Memory B cell (primary cell): ENCODE measurements at places on chromosomes 3 and 15.

DNA sequence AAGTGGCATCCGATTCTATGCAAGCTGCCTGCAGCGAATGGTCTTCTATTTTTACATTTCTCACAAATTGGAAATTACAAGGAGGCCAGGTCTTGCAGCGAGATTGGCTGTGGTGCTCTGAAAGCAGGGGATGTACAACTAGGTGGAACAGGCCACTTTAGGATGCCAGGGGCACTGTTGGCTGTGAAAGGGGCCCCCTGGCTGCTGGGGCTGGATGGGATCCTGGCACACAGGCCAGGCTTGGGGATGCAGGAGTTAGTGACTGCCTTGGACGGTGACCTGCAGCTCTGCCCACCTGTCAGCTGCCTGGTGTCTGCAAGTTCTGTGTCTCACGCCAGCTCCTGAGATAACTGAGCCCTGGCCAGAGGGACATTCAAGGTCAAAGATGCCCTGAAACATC lies 4.6 kb downstream of the SLC6A1 start:
- DNase-seq = no peak
- H3K36me3 ChIP-seq = no peaks in the 10 kb centered on the region
- H3K4me1 ChIP-seq = peaks cover under 1% of the 10 kb centered on the region
- peaks cover 19% of the 10 kb centered on the region for H3K27me3 ChIP-seq
- H3K4me3 ChIP-seq = no peak overlapping the region

DNA sequence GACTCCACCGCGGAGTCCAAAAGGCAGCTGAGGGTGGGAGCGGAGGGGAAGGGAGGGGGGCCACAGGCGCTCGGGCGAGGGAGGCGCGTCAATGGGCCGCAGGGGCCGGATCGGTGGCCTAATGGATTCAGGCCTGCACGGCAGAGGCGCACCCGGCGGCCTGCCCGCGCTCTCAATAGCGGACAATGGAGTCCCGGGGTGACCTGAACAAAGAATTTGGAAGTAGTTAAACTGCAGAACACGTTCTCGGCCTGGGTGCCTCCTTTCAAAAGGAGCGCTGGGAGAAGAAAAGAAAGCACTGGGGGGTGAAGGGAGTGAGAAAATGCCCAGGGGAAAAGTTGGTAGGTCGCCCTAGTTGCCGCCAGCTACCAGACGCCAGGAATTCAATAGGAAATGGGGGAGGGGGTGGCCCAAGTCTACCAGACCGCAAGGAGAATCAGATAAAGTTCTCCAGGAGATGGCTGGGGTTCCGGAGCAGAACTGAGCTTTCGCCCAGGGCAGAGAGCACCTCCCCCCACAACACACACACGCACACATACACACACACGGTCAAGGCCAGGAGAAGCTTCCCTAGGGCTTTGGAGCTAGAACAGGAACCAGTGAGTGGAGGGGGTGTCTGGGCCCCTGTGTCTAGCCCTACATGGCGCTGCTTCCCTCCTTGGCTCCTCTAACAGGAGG lies 25.8 kb upstream of the POLG start:
- H3K27ac ChIP-seq = no peak overlapping the region
- H3K4me1 ChIP-seq = peaks cover 6% of the 10 kb centered on the region
- DNase-seq = no peak

- peak within 1 kb of the TSS; percentile 83 for H3K4me3 ChIP-seq
- DNase-seq = no peak
- peaks cover 8% of the 10 kb centered on the region for H3K27me3 ChIP-seq
- no peaks in the 10 kb centered on the region for H3K36me3 ChIP-seq
These were observed at the start of gene HAPLN3 for GRCh38 chr15:88894819-88895767. HAPLN3 (minus strand) TSS chr15:88895544; CDS start chr15:88887298, 8,246 bp downstream.

GRCh38 chr3:23262766-23263165 lies 59.6 kb downstream of the UBE2E2 start:
- no peak for DNase-seq
- H3K4me3 ChIP-seq = no peak overlapping the region
- peaks cover 12% of the 10 kb centered on the region for H3K36me3 ChIP-seq
- no peaks in the 10 kb centered on the region for H3K27me3 ChIP-seq
- H3K27ac ChIP-seq = no peak overlapping the region

GRCh38 chr3:126747768-126748167 lies 43.7 kb downstream of the CHCHD6 start:
- no peak for DNase-seq
- H3K4me1 ChIP-seq = peaks cover 4% of the 10 kb centered on the region
- no peaks in the 10 kb centered on the region for H3K27me3 ChIP-seq
- no peak overlapping the region for H3K4me3 ChIP-seq

GRCh38 chr3:8303466-8303865 lies 198.2 kb upstream of the LMCD1 start:
- peaks cover 3% of the 10 kb centered on the region for H3K27me3 ChIP-seq
- peaks cover 3% of the 10 kb centered on the region for H3K36me3 ChIP-seq
- no peak for DNase-seq
- H3K4me3 ChIP-seq = no peak overlapping the region
- H3K4me1 ChIP-seq = no peaks in the 10 kb centered on the region
- H3K27ac ChIP-seq = no peak overlapping the region

- H3K27me3 ChIP-seq = no peaks in the 10 kb centered on the region
- DNase-seq = no peak
- H3K4me1 ChIP-seq = peaks cover 6% of the 10 kb centered on the region
- H3K36me3 ChIP-seq = no peaks in the 10 kb centered on the region
These were observed 27.1 kb upstream of the SKIL start for GRCh38 chr3:170330366-170330765.

GRCh38 chr3:190036631-190037030 lies 84.1 kb downstream of the P3H2 start:
- H3K4me1 ChIP-seq = no peaks in the 10 kb centered on the region
- no peak for DNase-seq
- H3K4me3 ChIP-seq = no peak overlapping the region
- H3K27ac ChIP-seq = no peak overlapping the region
- no peaks in the 10 kb centered on the region for H3K36me3 ChIP-seq
- no peaks in the 10 kb centered on the region for H3K27me3 ChIP-seq

- no peaks in the 10 kb centered on the region for H3K36me3 ChIP-seq
- peaks cover 4% of the 10 kb centered on the region for H3K4me1 ChIP-seq
- H3K27me3 ChIP-seq = peaks cover 22% of the 10 kb centered on the region
- no peak overlapping the region for H3K27ac ChIP-seq
These were observed 54.4 kb upstream of the SLC6A11 start for GRCh38 chr3:10761583-10761982.

GRCh38 chr3:183449391-183449790 lies 21.0 kb upstream of the MCF2L2 start:
- no peak overlapping the region for H3K4me3 ChIP-seq
- peaks cover 16% of the 10 kb centered on the region for H3K4me1 ChIP-seq
- H3K36me3 ChIP-seq = peaks cover 5% of the 10 kb centered on the region
- no peak overlapping the region for H3K27ac ChIP-seq
- no peak for DNase-seq

- peaks cover 7% of the 10 kb centered on the region for H3K27me3 ChIP-seq
- DNase-seq = no peak
- H3K27ac ChIP-seq = no peak overlapping the region
- no peaks in the 10 kb centered on the region for H3K36me3 ChIP-seq
- no peak overlapping the region for H3K4me3 ChIP-seq
These were observed 42.3 kb upstream of the RAB6B start for GRCh38 chr3:133937756-133938601.

DNA sequence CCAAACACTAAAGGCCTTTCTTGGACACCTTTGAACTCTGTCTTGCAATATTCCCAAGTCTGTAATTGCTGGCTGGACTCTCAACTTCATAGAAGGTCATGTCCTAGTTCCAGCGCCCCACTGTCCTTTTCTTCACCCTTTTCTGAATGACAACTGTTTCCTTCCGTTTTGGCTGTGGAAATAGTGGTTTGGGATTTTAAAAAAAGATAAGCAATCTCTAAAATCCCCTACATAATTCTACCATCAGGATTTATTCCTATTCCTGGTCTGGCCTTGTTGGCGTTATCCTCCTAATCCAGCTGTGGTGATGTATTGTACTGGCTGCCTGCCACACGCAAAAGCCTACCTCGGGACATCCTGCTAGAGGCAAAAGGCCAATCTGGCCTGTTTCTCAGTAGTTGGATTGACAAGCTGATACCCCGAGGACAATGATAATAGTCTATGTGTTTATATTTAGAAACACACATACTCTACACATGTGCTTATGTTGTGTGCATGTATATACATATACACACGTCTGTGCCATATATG lies 440.3 kb upstream of the DPH6 start:
- no peak overlapping the region for H3K4me3 ChIP-seq
- H3K27me3 ChIP-seq = peaks cover 2% of the 10 kb centered on the region

GRCh38 chr3:56260262-56260661 lies 208.0 kb downstream of the ERC2 start:
- H3K27ac ChIP-seq = no peak overlapping the region
- peaks cover 8% of the 10 kb centered on the region for H3K27me3 ChIP-seq
- no peak overlapping the region for H3K4me3 ChIP-seq
- no peak for DNase-seq
- no peaks in the 10 kb centered on the region for H3K36me3 ChIP-seq

- DNase-seq = no peak
- H3K4me1 ChIP-seq = no peaks in the 10 kb centered on the region
- no peak overlapping the region for H3K4me3 ChIP-seq
- H3K27me3 ChIP-seq = no peaks in the 10 kb centered on the region
- H3K27ac ChIP-seq = no peak overlapping the region
These were observed 8.0 kb downstream of the CLDN16 start for GRCh38 chr3:190396001-190396400.

GRCh38 chr3:126128504-126129397 lies 44.8 kb upstream of the SLC41A3 start:
- peaks cover 3% of the 10 kb centered on the region for H3K27me3 ChIP-seq
- no peaks in the 10 kb centered on the region for H3K4me1 ChIP-seq
- H3K36me3 ChIP-seq = no peaks in the 10 kb centered on the region
- H3K4me3 ChIP-seq = no peak overlapping the region
- H3K27ac ChIP-seq = no peak overlapping the region

GRCh38 chr3:27095553-27096222 lies 273.5 kb downstream of the NEK10 start:
- H3K27me3 ChIP-seq = peaks cover 5% of the 10 kb centered on the region
- no peak overlapping the region for H3K27ac ChIP-seq
- no peak for DNase-seq
- H3K36me3 ChIP-seq = no peaks in the 10 kb centered on the region
- H3K4me1 ChIP-seq = peaks cover 3% of the 10 kb centered on the region

- H3K4me1 ChIP-seq = peaks cover 59% of the 10 kb centered on the region
- peak within 1 kb of the TSS; percentile 94 for H3K4me3 ChIP-seq
- H3K27me3 ChIP-seq = no peaks in the 10 kb centered on the region
- peak within 1 kb of the TSS; percentile 93 for H3K27ac ChIP-seq
- peak; percentile 47 for DNase-seq
- peaks cover 21% of the 10 kb centered on the region for H3K36me3 ChIP-seq
These were observed at the start of the genes DTX3L and PARP9 for GRCh38 chr3:122564155-122564912. DTX3L (plus strand) TSS chr3:122564338; CDS start chr3:122564427, 89 bp downstream. PARP9 (minus strand) TSS chr3:122564300; CDS start chr3:122559620, 4,680 bp downstream.

DNA sequence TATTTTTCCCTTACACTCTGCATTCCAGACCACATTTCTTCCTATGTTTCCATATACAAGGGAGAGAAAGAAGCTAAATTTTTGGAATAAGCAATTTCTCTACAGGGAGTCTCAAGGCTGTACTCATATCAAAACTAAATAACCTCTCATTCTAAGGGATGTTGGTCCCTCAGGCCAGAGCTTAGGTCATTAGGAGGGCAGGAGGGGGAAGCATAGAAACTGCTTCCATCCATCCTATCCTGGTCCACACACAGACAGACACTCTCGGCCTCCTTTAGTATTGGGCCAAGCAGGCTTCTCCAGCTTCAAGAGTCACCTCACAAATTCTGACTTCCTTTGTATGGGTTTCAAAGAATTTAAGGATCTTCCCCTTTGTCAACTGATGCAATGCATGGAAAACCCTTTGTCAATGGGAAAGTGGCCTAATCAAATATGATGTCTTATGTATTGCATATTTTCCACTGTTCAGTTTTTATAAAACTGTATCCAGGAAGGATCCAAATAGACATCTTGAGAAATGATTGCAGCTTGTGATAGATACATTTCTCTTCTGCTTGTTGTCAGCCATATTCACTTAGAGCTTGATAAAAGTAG lies 140.7 kb upstream of the RARB start:
- no peak for DNase-seq
- no peak overlapping the region for H3K27ac ChIP-seq
- no peaks in the 10 kb centered on the region for H3K4me1 ChIP-seq
- no peaks in the 10 kb centered on the region for H3K36me3 ChIP-seq
- H3K27me3 ChIP-seq = no peaks in the 10 kb centered on the region
- no peak overlapping the region for H3K4me3 ChIP-seq

DNA sequence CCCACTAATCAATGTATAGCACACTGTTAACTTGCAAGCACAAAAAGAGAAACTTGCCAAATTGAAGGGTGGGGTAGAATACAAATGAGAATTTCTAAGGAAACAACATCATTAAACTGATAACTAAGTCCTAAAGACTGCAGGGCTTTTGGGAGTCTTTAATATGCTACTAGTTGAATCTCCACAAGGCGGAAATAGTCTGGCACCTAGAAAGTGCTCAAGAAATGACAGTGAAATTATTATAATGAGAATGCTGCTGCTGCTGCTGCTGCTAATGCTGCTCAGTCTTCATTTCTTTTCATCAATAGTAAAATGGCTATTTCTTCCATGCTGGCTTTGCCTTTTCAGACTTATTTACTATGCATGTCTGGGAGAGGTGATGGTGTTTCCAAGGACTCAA lies 91.8 kb downstream of the BTD start:
- H3K36me3 ChIP-seq = peaks cover 27% of the 10 kb centered on the region
- no peaks in the 10 kb centered on the region for H3K27me3 ChIP-seq
- H3K27ac ChIP-seq = no peak overlapping the region
- peaks cover under 1% of the 10 kb centered on the region for H3K4me1 ChIP-seq

DNA sequence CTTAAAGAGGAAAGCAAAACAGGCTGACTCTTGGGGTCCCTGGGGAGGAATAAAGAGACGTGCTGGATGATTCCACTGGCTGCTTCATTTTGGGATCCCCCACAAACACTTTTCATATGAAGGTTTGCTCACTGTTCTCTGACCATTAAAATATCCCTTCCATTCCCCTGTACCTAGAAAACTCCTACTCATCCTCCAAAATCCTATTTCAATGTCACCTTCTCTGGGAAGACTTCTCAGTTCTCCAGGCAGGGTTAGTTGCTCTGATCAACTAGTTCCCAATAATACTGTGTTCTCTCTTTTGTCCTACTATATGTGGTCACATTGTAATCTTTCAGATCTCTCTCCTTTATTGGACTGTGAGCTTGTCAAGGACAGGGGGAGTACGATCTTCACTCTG lies 19.0 kb downstream of the LARP6 start:
- no peak for DNase-seq
- no peak overlapping the region for H3K4me3 ChIP-seq
- H3K4me1 ChIP-seq = no peaks in the 10 kb centered on the region
- H3K27me3 ChIP-seq = peaks cover 12% of the 10 kb centered on the region
- no peak overlapping the region for H3K27ac ChIP-seq

- H3K27ac ChIP-seq = no peak overlapping the region
- H3K27me3 ChIP-seq = no peaks in the 10 kb centered on the region
- H3K4me3 ChIP-seq = no peak overlapping the region
- peaks cover 12% of the 10 kb centered on the region for H3K36me3 ChIP-seq
- no peak for DNase-seq
These were observed 22.4 kb downstream of the SLMAP start for GRCh38 chr3:57778494-57778893.

DNA sequence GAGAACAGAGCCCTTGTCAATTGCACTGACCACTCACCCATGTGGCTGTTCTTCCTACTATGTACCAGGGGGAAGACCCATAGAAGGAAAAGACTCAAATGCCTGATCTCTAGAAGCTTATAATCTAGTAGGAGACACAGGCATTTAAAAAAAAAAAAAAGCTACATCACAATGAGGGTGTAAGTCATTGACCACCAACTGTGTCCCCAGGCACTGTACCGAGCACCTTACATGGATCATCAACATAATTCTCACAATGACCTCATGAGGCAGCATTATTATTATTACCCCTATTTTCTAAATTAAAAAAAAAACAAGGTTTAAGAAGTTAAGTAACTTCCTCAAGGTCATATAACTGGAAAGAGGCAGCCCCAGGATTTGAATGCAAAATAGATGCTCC lies 247.4 kb downstream of the SHOX2 start:
- no peak overlapping the region for H3K27ac ChIP-seq
- H3K4me3 ChIP-seq = no peak overlapping the region
- H3K27me3 ChIP-seq = peaks cover 6% of the 10 kb centered on the region
- H3K4me1 ChIP-seq = no peaks in the 10 kb centered on the region
